ENCODE measurements at places on chromosomes 11 and 22.
A peak's percentile ranks its signal among the peaks of the same experiment; 100 is the strongest.

DNA sequence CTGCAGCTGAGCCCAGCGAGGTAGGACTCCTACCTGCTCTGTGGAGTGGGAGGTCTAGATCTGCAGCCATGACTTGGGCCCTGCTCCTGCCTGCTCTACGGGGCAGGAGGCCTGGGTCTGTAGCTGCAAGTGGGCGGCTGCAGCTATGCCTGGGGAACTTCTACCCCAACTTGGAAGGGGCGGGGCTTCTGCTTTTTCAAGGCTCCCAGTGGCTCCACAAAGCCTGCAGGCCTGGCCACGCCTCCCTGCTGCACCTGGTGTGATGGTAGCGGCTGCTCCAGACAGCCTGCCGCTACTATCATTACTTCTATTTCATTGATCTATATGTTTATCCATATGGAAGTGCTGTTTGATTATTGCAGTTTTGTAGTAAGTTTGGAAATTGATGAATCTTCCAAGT lies 121.2 kb downstream of the NELL1 start:
- DNase-seq: no peak

- no peak for DNase-seq
Measured at GRCh38 chr11:40514124-40514523, 945.3 kb downstream of the LRRC4C start.

DNA sequence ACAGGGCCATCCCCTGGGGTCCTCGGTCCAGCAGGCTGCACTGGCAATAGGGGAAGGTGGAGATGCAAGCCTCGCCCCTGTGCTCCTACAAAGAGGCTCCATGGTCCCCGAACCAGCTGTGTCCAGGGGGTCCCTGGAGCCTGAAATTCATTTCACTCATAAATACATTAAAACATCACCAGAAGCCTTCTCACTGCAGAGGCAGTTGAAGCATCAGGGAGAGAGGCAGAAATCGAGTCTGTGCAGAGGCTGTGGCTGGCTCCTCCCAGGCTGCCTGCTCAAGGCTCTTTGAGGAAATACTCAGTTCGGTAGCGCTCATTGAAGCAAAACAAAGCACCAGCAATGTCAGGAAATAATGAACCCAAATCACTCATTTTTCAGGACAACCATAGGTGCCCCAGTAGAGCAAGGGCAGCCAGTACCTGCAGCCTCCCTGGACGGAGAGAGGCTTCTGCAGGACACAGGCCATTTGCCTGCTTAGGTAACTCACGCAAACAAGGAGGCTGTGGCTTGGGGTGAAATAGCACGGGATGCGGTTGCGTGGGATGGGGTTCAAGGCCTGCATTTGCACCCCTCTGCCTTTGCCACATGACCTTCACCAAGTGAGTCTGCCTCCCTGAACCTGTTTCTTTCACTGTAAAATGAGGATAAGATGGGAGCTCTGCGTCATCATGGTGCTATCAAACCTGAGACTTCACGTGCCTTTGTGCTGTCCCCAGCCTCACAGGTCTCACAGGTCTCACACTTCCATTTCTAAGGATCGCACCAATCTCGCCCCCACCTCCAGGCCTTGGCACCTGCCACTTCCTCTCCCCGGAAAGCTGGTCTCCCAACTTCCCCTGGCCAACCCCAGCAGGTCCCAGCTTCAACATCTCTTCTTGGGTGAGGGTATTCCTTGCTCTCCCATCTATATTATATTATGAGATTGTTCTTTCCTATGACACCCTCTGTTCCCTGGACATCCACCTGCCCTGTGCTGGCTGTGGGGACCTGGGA lies 84.3 kb upstream of the SHISAL1 start:
- DNase-seq: peak; percentile 24

DNA sequence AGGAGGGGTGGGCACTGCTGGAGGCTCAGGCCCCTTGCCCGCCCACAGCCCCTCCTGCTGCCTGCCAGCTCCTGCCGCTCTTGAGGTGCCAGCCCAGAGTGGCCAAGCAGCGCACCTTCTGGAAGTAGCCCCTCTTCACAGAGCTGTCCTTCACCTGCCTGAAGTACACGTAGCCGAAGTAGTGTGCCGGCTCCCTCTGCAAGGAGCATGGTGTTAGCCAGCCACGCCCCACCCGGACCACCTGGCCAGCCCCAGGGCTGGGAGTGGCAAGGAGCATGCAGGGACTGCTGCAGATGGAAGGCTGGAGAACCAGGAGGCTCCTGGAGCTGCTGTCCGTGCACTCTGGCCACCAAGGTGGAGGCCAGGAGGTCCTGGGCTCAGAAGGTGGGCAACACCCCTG lies 9.6 kb downstream of the DENND6B start:
- peak; percentile 37 for DNase-seq

- no peak for DNase-seq
Measured at GRCh38 chr22:25650833-25651232, 86.4 kb downstream of the GRK3 start.

- DNase-seq: no peak
Measured at GRCh38 chr11:117483372-117483771, 155.7 kb downstream of the CEP164 start.

- DNase-seq: no peak
Measured at GRCh38 chr11:116558504-116559211, 214.1 kb downstream of the BUD13 start.

GRCh38 chr22:36339171-36340065 lies 48.3 kb downstream of the MYH9 start:
- no peak for DNase-seq

- DNase-seq: no peak
Measured at GRCh38 chr11:101555366-101555765, 28.4 kb downstream of the TRPC6 start.
